Hepatocyte (in vitro differentiated cells): ENCODE measurements at places on chromosomes 2 and 18. TPM values are rescaled to one million over a fixed set of nuclear protein-coding genes. Genes with fewer than 3 reads are reported as not detected.

DNA sequence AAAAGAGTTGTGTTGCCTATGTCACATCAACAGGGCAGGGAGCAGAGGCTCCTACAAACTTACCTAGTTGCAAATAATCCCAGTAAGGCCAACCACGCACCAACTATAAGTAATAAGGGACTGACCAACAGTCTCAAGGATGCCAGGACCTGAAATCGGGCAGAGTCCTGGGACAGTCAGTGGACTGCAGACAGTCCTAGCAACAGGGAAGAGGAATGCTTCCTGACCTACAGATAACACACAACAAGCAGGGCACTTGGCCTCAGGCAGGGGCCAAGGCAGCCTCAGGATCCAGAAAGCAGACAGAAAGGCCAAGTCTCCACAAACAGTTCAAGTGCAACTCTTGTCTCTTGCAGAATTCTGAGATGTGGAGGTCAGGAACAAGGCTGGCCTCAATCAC is 56.2 kb downstream of the GALNT14 start:
- DNase-seq = no peak

The DOK6 gene
- total RNA-seq = 2.0 and 2.6 TPM in 2 replicates

DNA sequence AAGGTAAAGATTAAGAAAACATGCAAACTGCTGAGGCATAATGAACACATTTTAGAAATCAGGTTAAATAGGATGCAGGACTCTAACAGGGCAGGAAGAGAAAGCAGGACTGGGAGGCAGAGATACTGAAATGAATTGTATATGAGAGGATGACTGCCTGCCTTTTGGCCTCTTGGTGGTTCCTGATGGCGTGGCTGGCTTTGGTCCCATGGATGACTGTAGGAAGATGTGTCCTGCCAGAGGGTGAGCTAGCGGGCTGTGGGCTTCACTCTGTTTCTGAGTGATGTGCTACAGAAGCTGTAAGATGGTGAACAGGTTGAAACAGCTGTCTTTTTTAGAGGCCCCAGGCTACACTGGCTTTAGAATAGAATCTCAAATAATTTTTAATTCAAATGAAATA is 517.0 kb downstream of the SLC4A3 start:
- DNase-seq = no peak

- DNase-seq = no peak
Measured at GRCh38 chr18:7684966-7685365, 117.8 kb downstream of the PTPRM start.

DNA sequence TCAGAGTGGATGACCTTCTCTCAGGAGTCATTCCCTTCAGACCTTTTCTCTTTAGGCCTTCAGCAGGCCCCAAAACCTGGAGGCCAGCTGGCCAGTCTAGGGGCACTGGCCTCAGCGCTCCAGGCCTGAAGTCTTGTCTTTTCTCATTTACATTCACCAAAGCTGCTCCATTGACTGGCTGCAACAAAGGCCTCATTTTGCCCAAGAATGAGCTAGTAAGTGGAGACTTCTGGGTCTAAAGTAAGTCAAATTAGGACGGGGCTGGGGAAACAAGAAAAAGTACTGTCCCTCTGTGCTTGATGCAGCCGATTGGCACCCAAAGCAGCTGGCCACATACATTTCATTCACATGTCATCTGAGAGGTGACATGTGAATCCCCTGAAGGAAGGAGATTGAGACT is 83.8 kb upstream of the RIOK3 start:
- no peak for DNase-seq

- peak; percentile 83 for DNase-seq
Measured at GRCh38 chr2:160493227-160494028, at the start of gene RBMS1. Gene RBMS1 (minus strand): TSS chr2:160493807. CDS start chr2:160493363, 444 bp downstream.

The GCG gene
- total RNA-seq = 19.8 and 21.1 TPM in 2 replicates

The ASB18 gene
- not detected in 2 replicates for total RNA-seq

DNA sequence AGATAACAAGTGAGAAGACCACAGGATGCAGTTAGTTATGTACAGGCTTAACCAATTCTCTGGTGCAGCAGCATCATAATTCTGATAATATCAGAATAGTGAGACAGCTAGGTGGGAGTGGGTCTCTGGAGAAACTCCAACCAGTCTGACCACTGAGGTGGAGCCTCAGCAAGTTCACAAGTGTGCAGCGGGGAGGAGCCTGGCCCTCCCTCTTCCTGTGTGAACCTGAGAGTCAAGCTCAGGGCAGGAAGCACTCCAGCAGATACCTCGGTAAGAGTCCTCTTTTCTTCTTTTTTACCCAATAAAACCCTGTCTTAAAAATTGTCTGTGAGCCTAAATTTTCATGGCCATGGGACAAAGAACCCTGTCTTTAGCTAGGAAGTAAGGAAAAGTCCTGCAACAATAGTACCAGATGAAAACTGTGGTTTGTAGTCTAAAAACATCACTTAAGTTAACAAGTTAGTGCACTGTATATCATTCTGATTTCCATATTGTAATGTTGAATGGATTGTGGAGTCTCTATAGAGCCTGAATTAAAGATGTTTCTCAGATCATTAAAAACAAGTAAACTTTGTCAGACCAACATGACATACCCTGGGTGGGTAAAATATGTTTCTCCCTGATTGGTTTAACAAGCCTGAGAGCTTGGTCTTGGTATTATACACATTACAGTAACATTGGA is 370.8 kb downstream of the TMEM182 start:
- DNase-seq = no peak

DNA sequence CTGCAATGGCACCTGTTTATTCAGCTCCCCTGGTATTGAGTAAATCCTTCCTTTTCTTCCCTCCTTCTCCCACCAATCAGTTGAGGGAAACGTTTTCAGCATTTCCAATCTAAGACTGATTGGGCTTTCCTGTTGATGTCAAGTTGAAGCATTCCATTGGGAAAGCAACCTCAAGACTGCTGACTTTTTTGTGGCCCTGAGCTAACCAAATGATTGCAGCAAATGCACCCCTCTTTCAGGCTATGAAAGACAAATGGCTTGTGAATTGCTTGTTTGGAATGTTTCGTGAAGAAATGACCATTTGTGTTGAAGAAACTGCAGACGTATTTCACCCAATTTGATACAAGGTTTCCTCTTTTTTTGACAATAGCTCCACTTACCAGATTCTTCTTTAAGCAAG is 303.5 kb downstream of the EPHA4 start:
- DNase-seq = no peak

The REG3A gene
- 1.2 and 1.6 TPM in 2 replicates for total RNA-seq

GRCh38 chr18:31010601-31011000 is 31.9 kb downstream of the DSC3 start:
- DNase-seq = no peak

GRCh38 chr2:100736121-100736915 is 83.6 kb upstream of the NPAS2 start:
- no peak for DNase-seq

- no peak for DNase-seq
Measured at GRCh38 chr2:238518821-238519186, 92.1 kb downstream of the ASB1 start.

DNA sequence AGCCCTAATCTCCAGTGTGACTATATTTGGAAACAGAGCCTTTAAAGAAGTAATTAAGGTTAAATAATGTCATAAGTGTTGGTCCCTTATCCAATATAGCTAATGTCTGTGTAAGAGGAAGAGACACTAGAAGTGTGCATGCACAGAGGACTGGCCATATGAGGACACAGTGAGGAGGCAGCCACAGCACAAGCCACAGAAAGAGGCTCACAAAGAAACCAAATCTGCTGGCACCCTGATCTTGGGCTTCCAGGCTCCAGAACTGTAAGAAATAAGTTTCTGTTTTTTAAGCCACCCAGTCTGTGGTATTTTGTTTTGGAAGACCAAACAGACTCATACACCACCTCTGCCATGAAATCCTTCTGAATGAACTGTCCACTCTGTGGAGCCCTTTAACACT is 186.4 kb upstream of the SLC39A10 start:
- DNase-seq = no peak

The CNTNAP5 gene
- 0.12 TPM in 1 of 2 replicates, not detected in the other for total RNA-seq

DNA sequence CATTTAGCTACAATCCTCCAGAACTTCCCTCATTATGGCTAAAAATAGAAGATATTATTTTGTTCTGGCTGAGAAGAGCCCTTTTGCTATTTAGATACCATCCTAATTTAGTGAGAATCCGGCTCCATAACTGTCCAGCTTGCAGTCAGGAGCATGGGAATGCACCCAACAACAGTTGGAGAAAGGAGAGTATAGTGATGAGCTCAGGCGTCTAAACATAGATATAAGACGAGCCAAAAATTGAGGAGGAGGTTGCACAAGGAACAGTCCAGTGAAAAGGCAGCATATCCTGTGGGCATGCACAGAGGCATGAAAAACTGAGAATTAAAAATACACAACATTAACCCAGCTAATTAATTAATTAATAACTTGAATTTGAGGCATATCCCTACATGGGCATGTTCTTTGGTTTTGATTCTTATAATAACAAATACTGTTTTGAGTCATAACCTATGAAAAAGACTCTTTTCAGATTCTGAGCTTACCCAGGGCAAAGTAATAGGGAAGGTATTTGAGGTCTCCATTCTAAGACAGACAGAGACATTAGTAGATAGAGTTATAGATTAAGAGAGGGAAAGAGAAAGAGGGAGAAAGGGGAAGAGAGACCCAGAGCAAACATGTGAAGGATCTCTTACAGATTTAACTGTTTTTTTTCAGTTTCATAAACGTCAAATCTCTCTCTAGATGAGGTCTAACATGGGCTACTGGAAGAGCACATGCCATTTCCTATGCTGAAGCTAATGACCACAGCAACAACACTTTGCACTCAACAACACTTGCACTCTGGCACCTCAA is 311.2 kb downstream of the OSR1 start:
- DNase-seq = no peak

GRCh38 chr2:231058761-231059550 is 2.3 kb downstream of the PSMD1 start:
- DNase-seq = no peak

GRCh38 chr18:12658426-12659138 is 675 bp upstream of the SPIRE1 start:
- DNase-seq = peak; percentile 73

DNA sequence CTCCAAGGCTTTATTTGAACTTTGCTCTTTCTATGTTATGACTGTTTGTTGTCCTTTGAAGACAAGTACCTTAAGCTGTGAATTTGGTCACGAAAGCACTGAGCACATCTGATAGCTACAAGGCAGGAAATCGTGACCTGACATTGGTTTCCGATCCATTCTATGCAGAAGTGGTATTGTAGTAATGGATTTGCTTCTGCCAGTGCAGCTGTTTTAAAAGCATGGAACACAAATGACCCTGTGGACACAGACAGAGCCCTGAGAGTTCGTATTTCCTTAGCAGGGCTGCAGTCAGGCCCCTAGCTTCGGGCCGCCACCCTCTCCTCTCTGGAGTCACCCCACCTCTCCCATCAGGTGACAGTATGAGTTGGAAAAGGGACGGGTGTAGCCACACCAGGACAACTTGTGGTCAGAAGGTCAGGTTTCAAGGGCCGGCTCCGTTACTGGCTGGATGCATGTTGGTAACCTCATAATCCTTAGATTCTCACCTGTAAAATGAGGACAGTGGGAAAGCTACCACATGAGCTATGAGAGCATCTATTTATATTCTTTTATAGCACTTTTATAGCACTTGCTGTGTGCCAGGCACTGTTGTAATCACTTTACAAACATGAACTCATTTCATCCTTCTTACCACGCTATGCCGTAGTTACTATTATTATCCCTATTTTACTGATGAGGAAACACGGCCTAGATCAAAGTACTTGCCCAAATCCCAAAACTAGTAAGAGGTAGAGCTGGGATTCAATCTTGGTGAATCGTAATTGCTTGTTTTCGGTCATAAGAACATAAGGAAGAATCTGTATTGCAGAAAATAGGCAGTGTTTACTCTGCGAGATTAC is 70.2 kb downstream of the SPATS2L start:
- peak; percentile 56 for DNase-seq

- DNase-seq = no peak
Measured at GRCh38 chr18:9649164-9649540, 34.8 kb upstream of the PPP4R1 start.

The TUBB6 gene
- 68.6 and 86.1 TPM in 2 replicates for total RNA-seq

DNA sequence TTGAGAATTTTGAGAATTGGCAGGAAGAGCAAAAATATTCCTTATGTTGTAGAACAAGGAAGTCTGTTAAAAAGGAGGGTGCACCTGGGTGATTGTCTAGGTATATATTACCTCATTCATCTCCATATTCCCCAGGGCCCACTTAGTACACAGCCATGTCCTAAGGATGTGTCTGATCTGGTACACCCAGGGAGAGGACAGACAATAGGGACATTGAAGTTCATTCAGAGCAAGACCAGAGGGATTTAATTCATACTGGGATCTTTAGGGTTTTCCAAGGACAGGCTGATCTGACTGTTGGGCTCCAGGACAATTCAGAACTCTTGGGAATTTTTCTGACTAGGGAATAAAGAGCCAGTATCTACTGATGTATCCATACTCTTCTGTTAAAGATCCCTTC is 112.1 kb downstream of the PHLPP1 start:
- DNase-seq = no peak

- DNase-seq = peak; percentile 39
Measured at GRCh38 chr2:69013840-69014821, 1.2 kb downstream of the ANTXR1 start.

DNA sequence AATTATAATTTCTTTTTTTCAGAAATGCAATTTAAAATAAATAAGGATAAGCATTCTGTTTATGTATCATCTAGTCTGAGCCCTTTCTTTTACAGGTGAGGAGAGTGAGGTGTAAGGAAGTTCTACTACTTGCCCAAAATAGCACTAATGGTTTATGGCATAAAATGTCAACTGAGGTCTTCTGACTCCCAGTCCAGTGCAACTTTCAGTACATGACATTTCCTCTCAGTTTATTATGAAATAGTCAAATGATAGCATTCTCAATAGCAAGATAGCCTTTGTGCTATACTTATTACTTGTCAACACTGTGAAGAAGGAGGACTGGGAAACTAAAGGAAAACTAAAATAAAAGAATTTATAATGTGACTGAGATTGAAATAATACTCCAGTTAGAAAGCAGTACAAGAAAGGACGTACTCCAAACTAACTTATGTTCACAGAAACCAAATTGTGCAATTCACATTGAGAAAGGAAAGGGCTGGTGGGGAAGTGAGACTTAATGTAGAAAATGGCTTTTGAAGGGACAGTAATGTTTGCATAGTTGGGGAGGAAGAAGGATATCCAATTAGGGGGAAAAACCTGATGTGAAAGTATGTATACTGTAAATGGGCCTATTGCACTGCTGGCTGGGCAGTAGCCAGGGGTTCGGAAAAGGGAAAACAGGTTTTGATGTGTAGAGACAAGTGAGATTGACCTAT is 166.7 kb upstream of the ZEB2 start:
- no peak for DNase-seq

DNA sequence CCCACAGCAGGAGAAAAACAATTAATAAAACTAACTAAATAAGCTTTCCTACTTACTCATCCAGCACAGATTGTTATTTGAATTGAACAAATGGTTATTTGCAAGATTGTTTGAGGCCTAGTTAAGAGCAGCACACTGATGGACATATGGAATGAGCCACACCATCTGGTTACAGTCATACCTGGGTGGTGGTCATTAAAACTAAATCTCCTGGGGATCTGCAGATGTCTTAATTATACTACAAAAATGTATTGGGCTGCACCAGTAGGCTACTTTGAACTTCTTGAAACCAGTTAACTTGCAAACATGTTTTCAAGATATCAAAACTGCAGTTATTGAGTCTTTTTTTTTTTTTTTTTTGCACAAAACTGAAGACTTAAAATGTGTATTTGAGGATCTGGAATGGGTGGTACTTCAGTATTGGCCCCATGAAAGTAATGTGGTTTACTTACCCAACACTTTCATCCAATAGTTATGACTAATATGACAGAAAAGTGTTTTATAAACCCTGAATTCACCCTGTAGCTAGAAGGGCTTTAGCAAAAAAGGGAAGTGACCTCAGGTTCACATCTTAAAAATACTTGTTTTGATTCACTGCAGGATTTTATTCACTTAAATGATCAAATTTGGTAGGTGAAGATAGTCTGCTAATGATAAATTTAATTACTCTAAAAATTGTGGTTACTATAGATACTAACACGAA is 10.8 kb downstream of the AGFG1 start:
- no peak for DNase-seq

The GALNT5 gene
- 13.9 and 16.3 TPM in 2 replicates for total RNA-seq
